ENCODE measurements at places on chromosomes 6 and 20.

- DNase-seq, result no peak
These were observed 46.7 kb downstream of the FGD2 start for GRCh38 chr6:37052027-37052628.

- DNase-seq, result no peak
These were observed 118.4 kb downstream of the DTNBP1 start for GRCh38 chr6:15544321-15544900.

DNA sequence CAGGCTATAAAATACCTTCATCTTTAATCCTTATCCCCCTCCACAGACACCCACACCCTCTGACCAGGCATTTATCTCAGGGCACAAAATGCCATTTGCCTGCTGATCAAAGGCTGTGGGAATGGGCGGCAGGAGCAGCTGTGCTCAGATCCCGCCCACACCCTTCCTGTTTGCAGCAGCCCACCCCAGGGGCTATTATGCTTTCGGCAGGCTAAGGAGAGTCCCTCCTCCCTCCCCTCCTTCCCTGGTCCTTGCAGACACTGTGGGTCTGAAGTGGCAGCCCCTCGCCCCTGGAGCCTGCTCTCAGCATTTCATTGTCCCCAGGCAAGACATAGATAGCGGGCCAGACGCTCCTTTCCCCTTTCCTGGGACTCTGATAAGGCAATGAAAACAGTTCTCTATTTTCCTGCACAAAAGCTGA lies 220.8 kb upstream of the HEY2 start:
- DNase-seq, result no peak

- no peak for DNase-seq
These were observed 266.4 kb upstream of the BMP2 start for GRCh38 chr20:6501061-6501460.

- no peak for DNase-seq
These were observed 102.6 kb upstream of the MLN start for GRCh38 chr6:33906439-33906838.

- no peak for DNase-seq
These were observed 1.1 kb downstream of the ACTL10 start for GRCh38 chr20:33667676-33668465.

GRCh38 chr6:56766806-56767178 lies 124.1 kb upstream of the DST start:
- no peak for DNase-seq

DNA sequence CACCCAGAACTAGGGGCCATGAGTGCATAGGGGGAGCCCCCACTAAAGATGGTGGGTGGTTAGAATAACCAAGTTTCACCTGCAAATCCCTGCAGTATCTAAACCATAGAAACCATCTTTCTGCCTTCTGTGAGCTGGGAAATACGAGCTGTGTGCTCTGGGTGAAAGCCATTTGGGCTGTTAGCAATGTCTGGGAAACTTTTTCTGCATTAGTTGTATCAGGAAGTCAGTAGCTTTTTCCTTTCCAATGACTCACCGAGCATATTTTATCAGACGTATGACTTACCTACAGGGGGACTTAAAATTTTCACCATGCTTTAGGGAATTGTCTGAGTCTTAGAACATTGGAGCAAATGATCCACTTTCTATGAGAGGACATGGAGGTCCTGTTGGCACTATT lies 584.0 kb downstream of the QKI start:
- no peak for DNase-seq

- DNase-seq, result peak; percentile 83
These were observed 1.9 kb downstream of the DDR1 start for GRCh38 chr6:30885999-30886896.

GRCh38 chr6:56749632-56750151 lies 107.0 kb upstream of the DST start:
- peak; percentile 91 for DNase-seq

GRCh38 chr20:59042151-59042795 lies at the start of gene PRELID3B:
PRELID3B (minus strand) TSS chr20:59042786; CDS start chr20:59042730, 56 bp downstream.
- DNase-seq, result no peak

DNA sequence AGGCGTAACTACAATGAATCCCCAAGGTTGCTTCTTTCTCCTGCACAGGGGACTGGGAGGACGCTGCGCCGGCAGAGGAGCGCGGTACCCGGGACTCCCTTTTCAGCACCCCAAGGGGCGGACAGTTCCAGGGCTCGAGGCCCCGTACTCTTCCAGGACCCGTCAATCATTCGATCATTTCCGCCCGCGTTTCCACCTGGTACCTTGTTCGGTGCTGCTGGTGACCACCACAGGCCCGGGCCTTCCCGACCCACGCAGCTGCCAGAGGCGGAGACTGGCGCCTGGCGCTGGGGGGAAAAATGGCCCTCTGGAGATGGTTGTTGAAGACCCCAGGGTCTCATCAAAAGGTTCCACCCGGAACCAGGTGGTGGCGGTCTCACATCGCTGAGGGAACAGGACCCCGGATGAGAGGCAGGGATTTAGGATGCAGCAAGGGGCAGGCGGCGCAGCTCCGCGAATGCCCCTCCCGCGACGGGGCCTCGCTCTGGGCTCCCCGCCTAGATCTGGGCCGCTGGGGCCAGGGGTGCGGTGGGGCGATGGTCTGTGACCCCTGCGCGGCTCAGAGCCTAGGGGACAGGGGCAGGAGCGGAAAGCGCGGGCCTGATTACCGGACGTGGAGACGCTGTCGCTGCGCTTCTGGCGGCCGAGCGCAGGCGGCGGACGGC lies 744 bp downstream of the VSX1 start:
- DNase-seq, result no peak

DNA sequence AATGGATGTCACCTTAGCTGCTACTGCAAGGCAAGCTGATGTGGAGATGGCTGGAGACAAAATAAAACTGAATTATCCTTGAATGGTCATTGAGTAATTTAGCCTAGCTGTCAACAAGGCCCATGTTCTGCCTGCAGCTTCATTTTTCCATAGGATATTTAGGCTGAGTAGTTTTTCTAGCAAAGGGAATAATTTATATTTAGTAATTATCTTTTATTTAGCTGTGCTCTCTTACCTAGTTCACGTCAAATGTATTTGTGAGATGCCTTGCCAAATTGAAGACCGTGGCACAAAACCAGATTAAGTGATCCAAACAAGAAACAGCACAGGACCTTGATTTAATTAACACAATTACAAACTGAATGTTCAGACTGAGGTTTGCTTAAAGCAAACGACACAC lies 77.4 kb upstream of the CEP162 start:
- DNase-seq, result no peak

DNA sequence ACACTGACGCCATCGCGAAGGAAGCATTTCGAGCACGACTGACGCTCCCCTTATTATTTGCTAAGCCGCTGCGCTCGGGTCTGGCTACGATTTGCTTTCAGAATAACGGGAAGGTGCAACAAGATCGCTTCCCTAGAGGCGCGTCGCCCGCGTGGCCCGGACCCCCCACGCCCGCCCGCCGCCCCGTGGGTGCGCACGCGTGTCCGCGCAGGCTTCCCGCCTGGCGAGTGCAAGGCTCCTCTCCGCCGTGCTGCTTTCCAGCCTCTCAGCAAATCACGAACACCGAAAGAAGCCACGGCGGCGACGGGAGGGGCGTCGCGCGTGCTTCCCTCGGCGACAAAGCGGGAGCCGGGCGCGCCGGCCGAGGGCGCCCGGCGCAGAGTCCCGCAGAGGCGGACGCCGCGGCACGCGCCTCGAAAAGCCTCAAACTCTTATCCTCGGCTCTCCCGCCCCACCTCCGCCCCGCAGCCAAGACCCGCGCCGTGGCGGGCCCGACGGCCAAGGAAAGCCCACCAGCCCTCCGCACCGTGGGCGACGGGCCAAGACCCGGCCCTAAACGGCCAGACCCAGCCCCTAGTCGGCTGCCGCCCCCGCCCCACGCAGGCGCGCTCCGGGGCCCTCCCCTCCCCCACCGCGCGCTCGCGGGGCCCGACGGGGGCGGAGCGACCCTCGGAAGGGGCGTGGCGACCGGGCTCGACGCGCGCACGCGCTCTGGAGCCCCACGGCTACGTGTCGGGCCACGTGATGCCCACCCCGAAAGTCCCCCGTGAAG lies 987 bp upstream of the QKI start:
- DNase-seq, result peak; percentile 29

DNA sequence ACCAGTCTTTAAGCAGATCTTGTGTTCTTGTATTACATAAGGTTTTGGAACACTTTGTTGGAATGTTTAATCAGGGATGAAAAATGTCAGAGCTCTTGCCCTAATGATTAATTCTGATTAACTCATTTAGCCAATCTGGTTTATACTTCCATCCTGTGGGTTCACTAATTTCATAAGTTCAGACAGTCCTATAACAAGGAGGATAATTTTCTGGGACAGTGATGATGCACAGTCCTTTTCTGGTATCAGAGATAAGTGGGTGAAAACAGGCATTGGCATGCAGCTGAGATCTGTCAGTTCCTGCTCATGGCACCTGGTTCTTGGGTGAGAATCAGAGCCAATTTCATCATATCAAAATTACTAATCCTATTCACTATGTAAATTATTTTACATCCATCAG lies 125.0 kb upstream of the LAMA2 start:
- no peak for DNase-seq

DNA sequence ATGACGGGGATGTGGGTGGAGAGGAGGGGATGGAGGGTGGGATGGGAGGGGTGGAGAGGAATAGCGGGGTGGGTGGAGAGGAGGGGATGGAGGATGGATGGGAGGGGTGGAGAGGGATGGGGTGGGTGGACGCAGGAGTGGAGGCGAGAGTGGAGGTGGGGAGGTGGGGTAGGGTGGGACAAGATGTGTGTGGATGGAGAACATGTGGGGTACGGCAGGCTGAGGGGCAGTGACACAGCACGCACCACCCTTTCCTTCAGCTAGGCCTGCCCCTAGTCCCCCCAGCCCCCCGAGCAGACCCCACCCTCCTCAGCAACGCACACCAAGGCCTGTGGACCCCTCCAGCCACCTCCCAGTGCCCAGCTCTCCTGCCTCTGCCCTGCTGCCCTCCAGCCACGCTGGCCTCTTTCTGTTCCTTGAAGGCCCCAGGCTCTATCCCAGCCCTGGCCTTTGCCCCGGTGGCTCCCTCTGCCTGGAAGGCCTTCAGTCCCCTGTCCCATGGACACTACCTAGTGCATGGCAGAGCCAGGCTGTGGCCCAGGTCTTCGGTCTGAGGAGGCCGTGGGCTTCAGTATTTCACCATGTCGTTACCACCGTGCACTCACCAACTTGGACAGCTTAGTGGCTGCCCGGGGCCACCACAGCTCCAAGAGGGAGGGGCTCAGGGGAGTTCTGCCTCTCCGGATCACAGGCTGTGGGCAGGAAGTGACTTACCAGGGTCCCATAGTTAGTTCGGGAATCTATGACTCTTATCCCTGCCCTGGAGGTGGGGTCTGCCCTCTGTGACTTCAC lies 78.4 kb upstream of the PMEPA1 start:
- no peak for DNase-seq

DNA sequence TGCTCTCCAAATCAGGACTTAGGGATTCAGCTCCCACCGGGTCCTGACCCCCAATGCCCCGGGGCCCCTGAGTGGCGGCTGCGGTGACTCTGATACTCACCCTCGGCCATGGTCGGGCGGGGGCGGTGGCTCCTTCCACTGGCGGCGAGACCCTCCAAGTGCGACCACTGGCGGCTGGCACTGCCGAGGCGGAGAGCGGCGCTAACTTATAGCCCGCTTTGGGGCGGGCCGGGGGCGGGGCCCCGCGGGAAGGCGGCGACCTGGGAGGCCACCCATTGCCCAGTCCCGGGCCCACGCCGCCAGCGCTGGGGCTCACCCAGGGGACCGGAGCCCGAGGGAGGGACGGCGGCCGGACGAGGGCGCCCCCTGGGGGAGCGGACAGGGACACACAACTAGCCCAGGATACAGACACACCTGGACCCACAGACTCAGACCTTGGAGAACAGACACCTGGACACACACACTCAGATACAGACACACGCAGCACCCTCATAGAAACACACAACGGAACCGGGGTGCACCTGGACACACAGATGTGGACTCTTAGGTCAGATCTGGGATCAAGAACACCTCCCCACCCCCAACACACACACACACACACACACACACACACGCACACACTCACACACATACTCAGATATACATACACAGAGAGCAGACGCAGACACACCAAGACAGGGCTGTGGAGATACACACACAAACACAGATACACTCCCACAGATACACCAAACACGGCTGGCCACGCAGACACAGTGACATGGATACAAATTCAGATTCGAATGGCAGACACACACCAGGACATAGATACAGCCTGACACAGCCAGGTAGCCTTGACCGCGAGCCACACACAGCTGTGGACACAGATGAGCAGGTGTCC lies at the start of gene TGM2:
Gene TGM2 (minus strand): TSS at position 182 of the 877 bp plus-strand sequence. CDS start 72 bp downstream, at position 110.
- DNase-seq, result no peak

DNA sequence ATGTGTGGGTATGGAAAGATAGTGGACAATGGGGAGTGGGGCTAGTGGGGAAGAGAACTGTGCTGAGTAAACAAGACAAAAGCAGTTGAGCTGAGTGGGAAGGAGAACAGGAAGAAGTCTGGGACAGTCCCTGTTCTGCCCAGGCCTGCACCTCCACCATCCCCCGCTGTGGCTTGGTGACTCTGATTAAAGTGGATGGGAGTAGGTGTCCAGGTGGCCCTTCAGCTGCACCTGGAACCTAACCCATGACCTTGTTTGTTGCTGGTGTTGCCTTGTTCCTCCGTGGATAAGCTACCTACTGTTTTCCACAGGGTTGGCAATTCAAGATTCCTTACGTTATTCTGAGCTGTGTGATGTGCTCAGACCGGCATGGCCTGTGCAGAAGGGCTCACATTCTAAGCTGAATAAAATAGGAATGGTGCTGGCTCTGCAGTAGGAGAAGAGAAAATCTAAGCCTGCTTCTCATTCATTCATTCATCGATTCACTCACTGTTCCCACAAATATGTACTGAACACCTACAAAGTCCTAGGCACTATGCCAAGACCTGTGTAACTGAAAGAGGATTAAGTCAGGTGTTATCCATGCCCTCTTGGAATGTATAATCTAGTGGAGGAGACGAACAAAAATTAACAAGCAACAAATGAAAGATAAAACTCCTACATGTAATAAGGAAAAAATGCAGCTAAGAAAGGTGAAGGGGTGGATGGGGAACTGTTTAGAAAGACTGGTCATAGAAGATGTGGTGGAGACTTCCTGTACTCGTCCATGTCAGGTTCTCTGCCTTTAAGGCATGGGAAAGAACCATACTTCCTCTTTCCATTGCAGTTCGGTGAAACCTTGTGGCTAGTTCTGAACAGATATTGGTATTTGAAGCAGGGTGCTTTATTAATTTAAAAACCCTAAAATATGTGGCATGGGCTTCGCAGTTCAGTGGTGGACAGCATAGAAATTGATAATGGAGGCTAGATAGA lies 10.1 kb upstream of the CALHM6 start:
- no peak for DNase-seq

- no peak for DNase-seq
These were observed 37.9 kb downstream of the MAFB start for GRCh38 chr20:40651151-40651550.

- no peak for DNase-seq
These were observed 68.2 kb downstream of the RTN4IP1 start for GRCh38 chr6:106560996-106561685.

GRCh38 chr6:50742161-50742560 lies 28.8 kb downstream of the TFAP2D start:
- DNase-seq, result no peak

Measured in HCT116 (cell line).